ENCODE measurements at places on chromosomes 7 and 10.

DNA sequence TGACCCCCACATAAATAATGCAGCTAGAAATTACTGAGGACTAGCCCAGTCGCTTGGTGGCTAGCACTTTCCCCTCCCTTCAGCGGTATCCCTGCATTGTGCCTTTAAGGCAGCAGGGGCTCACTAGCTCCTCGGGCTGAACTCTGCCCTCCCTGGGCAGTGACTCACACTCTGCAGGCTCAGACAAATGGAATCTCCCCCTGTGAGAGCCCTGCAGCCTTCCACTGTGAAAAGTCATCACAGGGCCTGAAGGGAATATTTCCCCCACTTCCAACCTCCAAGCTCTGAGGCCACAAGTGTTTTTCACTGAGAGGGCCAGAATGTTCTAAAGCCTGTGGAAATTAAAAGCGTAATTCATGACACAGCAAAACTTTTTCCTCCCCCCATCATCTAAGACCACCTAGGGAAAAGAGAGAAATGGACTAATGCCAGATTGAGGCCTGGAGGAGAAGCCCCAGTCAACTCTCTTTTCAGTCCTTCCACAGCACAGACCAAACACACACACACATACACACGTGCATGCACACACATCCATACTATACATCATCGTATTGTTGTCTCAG lies 93.6 kb upstream of the COL1A2 start:
- peak; percentile 99 for DNase-seq

DNA sequence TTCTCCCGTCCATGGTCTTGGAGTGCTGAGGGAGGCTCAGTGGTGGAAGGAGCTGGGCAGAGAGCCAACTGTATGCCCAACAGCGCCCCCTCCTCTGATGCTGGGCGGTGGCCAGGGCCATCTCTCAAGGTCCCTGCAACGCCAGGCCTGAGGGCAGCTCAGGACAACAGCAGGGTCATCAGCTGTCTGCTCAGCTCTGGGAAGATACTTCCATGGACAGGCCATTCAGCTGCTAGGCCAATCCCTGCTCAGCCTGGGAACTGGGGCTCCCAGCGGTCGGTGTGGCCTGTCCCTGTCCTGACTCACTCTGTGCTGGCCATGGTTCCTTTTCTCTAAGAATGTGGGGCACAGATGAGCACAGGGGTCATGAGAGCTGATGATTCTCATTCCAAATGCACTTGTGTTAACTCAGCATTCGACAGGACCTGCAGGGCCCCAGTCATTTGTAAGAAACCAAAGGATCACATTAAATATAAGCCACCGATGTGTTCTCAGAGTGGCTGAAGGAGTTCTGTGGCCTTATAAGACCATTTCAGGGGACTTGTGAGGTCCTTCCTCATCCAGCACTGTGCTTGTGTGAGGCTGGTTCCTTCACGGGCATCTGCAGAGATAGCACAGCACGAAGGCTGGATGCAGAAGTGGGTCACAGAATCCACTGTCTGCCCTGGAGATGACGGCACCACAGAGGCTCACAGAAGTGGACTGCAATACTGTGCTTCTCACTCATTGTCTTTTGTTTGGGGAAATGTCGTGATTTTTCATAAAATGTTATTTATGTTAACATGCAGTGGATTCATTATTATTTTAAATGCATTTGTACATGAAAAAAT lies 73.0 kb downstream of the ADCY1 start:
- DNase-seq: no peak

GRCh38 chr7:50664461-50664922 lies 99.3 kb upstream of the DDC start:
- DNase-seq: peak; percentile 66

- DNase-seq: peak; percentile 43
These were observed 389.0 kb upstream of the PODXL start for GRCh38 chr7:131945313-131945911.

- DNase-seq: no peak
These were observed 8.0 kb upstream of the PKD1L1 start for GRCh38 chr7:47956220-47956619.

- no peak for DNase-seq
These were observed 13.0 kb downstream of the MXI1 start for GRCh38 chr10:110220398-110220797.

- DNase-seq: no peak
These were observed 41.4 kb downstream of the HTR7 start for GRCh38 chr10:90816466-90816865.

DNA sequence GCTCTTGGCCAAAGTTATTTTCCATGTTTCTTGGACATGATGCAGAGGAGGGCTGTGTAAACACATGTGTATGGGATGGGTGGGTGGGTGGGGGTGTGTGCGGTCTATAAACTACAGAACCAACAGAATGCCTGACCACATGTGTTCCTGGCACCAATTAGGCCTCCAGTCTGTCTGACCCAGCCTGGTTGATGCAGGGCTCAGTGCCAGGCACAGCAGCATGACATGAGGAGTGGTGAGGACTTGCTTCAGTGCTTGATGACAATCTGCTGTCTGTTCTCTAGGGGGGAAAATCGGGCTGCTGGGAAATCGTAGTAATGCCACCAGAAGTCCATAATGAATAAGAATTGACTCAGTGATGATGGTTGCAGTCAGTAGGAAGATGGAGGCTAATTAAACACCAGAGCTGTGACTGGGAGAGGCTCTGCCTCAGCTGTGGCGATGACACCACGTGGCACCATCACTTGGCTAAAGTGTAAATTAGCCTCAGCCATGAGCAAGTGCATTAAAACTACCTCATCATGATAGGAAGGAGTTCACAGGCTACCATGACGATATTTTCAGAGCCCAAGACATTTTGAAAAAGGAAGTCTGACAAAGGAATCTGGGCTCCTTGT lies 260.1 kb upstream of the PODXL start:
- no peak for DNase-seq

DNA sequence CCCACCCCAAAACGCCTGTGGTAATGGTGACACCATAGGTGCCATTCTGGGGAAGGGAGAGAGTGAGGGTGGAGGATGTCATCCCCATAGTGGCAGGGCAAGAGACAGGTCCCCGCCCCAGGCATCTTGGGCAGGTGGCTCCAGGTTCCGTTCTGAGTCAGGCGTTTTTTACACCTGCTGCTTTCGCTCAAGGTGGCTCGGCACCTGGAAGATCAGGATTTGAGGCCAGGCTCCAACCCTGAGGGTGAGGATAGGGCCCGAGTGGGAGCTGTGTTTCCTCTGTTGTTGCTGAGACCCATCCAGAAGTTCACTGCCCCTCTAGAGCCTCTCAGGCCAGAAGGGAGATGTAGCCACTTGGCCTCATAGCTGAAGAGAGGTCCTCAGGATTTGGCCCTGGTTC lies 36.6 kb upstream of the DUSP5 start:
- DNase-seq: no peak

- DNase-seq: peak; percentile 55
These were observed 293.7 kb downstream of the POU6F2 start for GRCh38 chr7:39271402-39271801.

GRCh38 chr10:68474021-68474420 lies 2.2 kb upstream of the DNA2 start:
- DNase-seq: no peak

DNA sequence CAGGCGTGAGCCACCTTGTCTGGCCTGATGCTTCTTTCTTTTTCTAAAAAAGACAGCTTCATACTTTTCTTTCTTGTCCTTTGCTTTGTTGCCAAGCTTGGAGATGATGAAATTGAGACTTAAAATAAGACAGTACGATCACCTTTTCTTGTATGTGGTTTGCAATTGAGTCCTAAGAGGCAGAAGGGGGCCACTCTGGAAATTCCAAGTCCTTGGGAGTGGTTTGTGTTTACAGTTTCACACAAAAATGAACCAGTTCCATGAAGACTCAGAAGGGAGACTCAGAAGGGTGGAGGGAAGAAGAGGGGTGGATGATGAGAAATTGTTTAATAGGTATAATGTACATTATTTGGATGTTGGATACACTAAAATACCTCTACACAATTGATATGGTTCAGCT lies 70.7 kb upstream of the TNS3 start:
- DNase-seq: peak; percentile 26

DNA sequence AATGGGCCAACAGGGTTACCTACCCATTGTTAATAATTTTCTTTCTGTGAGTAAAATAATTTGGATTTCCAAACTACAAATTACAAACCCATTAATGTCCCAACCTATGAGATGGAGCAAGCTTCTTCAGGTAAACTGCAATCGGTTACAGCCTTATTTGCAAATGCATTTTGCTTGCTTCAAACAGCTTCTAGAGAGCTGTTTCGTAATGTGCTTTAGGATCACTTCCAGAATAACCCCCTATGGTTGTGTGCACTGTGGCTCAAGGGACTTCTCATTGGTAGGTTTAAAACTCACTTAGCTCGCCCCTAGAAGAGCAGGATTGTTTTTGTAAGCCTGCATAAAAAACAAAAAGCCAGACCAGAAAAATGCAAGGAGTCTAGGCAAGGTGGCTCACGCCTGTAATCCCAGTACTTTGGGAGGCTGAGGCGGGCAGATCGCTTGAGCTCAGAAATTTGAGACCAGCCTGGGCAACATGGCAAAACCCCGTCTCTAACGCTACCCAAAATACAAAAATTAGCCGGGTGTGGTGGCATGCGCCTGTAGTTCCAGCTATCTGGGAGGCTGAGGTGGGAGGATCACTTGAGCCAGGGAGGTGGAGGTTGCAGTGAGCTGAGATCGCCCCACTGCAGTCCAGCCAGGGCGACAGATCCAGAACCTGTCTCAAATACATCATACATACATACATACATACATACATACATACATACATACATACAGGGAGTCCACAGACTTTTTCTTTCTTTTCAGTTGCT lies 3.3 kb upstream of the MAP3K8 start:
- no peak for DNase-seq

GRCh38 chr10:48794074-48794473 lies 109.4 kb downstream of the WDFY4 start:
- DNase-seq: no peak

DNA sequence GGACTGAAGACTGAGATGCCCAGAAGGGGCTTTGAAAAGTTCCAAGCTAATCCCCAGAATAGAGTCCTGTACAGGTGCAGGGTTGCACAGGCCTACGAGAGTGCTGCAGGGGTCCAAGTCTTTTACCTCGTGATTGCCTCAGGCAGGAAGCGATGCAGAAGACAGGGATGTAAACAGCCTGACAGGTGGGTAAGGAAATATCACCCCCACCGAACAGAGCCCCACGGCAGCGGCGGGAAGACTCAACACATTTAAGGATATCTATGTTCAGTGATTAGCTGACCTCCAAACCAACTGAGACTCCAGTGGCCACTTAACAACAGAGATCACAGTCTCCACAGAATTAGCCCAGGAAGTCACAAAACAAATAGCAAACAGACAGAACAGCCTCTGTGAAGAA lies 73.9 kb upstream of the VIPR2 start:
- no peak for DNase-seq

- DNase-seq: no peak
These were observed 46.0 kb downstream of the ASB4 start for GRCh38 chr7:95531605-95532219.

DNA sequence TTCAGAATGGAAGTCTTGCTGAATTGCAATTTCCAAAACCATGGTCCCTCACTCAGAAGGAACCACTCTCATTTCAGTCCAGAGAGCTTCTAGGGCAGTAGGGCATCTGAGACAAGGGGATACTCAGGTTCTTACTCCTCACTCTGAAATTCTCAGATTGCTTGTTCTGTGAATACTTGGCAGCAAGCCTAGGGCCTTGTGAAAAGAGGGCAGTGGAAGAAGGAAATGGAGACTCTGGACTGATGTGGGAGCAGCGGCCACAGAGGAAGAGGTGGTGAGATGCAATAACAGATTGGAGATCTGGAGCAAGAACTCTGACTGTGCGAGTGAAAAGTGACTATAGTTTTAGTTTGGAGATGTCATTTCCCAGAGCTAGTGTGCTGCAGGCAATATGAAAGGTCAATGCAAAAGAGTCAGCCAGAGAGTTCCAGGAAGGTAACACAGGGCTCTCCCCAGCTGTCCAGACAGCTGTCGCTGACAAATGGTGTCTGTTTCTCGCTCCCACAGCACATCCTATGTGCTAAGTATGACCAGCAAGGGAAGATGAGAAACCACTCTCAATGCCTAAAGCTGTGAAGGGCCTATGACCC lies 291.6 kb upstream of the KIAA1217 start:
- peak; percentile 7 for DNase-seq

GRCh38 chr10:47366181-47366631 lies 17.9 kb downstream of the ZNF488 start:
- DNase-seq: no peak

DNA sequence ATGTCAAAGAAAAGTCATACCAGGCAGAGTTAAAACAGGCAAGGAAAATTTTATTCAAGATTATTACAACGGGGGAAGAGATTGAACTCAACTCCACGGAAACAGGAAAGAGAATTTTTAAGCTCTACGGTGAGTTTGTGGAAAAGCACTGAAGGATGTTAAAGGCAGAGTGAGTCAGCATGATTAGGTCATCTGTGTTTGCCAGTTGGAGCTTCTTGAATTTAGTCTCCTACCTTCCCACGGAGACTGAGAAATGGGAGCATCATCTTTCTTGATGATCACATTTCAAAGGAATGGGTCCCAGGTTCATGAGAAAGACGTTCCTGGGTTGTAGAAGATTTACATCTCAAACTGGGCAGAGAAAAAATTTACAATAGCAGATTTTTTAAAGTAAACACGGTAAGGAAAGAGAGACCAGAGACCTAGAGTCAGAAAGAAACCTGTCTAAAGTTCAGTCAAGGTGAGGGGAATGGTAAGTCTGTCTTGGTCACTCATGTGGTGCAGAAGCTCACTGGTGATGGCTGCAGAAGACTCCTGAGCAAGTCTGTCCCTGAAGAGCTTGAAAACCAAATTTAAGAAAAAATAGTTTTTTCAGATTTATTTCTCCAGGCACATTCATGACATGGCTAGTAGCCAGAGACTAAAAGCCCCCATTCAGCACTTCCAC lies 516.9 kb upstream of the LRRN3 start:
- DNase-seq: peak; percentile 63

GRCh38 chr10:30415593-30415992 lies 18.4 kb upstream of the MAP3K8 start:
- DNase-seq: no peak

DNA sequence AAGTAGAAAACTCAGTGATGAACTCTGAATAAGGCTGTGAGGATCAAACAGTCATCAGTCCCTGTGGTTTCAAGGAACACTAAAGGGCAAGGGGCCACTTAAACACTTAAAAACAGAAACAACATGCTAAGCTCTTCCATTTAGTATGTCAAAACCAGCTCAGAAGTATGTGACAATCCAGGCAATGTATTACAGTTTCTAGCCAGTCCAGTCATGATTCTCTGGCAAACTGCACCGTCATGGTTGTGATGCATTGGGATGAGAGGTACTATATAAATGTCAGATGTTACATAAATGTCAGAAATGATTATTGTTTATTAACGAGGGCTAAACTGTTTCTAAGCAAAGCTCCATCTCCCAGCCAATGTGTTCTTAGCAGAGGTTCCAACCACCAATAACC lies 4.7 kb upstream of the CREB5 start:
- peak; percentile 69 for DNase-seq

DNA sequence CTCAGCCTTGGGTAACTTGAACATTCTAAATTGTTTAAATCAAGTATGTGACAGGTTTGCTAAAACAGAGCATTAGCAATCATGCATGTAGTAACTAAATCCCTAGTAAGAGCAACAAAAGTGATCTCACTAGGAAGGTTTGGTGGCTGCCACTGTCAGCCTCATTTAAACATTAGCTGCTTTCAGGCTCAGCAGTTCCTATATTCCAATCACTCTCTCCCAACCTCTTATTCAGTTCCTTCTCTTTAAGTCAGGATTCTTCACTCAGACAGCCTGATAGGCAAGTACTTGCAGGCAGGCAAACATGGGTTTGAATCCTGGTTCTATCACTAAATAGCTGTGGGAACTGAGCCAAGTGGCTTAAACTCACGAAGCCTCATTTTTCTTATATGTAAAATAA lies 3.6 kb downstream of the CREB3L2 start:
- no peak for DNase-seq
